ENCODE measurements at places on chromosomes 4 and X. TPM values are rescaled to one million over a fixed set of nuclear protein-coding genes. Genes with fewer than 3 reads are reported as not detected.

DNA sequence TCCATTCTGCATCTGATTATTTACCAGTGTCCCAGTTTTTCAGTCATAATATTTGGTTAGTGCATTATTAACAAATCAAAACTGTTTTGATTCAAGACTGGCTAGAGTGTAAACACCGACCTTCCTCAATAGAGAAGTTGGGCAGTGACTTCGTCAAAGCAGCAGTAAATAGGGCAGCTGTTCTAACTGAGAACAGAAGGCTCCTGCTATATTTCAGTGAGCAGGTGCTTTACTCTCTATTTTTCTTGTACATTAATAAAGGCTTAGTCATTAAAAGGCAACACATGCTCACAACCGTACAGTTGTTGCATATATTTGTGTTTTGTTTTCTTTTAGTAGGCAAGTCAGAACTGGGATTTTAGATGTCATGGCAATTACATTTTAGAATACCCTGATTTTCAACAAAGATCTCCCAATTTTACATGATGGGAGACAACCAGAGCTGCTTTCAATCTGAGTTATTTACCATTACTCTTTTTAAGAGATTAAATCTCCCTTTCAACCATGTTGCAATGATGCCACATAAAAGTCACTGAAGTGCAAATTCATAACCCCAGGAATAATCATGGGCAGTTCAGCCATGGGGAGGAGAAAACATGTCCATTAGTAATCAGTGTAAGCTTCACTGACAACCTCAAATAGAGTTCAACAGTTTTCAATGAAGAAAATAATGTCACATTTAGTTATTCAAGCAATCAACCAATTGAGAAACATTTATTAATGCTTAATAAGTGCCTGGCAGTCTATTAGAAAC, 233.3 kb downstream of the NDST4 start:
- no peak for DNase-seq

GRCh38 chrX:2799369-2799768, 29.4 kb upstream of the GYG2 start:
- no peak for DNase-seq

DNA sequence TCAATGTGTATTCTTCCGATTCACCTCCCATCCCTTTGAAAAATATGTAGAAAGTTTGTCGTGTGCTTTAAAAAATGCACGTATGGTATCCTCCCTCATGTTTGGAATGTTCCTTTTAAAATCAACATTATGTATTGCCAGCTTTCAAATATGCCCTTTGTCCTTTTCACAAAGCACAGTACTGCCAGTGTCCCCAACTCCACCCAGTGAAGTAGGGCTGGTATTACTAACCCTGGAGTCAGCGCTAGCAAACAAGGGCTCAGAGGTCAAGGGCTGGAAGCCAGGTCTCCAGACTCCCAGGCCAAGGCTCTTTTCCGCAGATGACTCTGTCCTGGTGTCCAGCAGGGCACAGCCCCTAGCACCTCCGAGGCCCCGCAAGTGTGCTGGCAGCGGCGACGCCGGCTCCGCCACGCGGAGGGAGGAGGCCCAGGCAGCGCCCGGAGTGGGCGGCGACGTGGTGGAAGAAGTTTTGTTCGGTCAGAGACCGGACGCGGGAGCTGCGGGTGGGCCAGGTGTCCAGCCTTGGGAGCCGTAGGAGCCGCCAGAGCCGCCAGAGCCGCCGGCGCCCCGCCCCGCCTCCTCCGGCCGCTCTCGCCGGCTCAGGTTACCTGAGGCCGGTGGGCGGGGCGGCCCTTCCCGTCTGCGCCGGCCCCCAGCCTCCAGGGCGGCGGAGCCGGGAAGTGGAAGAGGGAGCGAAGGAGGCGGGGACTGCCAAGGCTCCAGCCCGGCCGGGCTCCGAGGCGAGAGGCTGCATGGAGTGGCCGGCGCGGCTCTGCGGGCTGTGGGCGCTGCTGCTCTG, at the start of gene IL13RA1:
IL13RA1 (plus strand) TSS at position 720 of the 799 bp plus-strand sequence; CDS start at position 753, 33 bp downstream.
- DNase-seq: peak; percentile 32

- DNase-seq: no peak
Measured at GRCh38 chr4:183272384-183272783, 47.7 kb downstream of the CLDN22 start.

The SRPX2 gene
- total RNA-seq: not detected

The PAK3 gene
- total RNA-seq: 0.05 TPM

The FAM114A1 gene
- total RNA-seq: 4.5 TPM

- no peak for DNase-seq
Measured at GRCh38 chr4:165199286-165199685, 8.1 kb upstream of the KLHL2 start.

The AASDH gene
- total RNA-seq: 14.2 TPM

The NEUROG2 gene
- not detected for total RNA-seq

- no peak for DNase-seq
Measured at GRCh38 chrX:37315511-37316248, 33.5 kb upstream of the PRRG1 start.

GRCh38 chrX:43467608-43468234, 188.4 kb upstream of the MAOA start:
- no peak for DNase-seq

DNA sequence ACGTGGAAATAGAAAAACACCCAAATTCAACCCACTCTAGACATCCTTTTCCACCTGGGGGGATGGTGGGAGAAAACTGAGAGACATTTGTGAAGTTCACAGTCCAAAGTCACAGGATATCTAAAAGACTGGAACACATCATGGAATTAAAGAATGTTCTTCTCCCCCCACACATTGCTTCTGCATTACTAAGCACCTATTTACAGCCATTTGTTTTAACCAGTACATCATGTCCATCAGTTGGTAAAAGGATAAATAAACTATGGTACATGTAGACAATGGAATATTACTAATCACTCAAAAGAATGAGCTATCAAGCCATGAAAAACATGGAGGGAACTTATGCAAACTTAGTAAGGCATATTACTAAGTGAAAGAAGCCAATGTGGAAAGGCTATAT, 185.5 kb upstream of the ANXA10 start:
- no peak for DNase-seq

The GABRE gene
- not detected for total RNA-seq

DNA sequence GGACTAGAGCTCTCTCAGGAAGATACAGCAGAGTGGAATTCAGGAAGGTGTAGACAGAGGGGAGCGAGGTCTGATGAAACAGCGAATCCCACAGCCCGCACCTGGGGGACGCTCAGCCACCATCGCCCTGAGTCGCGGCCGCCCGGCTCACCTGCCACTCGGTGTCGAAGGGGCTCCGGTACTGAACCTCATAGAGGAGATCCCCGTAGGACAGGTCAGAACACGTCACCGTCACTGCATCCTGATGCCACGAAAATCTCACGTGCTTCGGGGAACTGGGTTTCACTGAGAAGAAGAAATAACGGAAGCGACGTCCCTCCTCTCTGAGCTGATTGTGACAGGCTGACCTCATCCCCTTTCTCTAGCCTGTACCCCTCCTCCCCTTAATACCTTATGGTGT, 10.2 kb downstream of the CRLF2 start:
- no peak for DNase-seq

DNA sequence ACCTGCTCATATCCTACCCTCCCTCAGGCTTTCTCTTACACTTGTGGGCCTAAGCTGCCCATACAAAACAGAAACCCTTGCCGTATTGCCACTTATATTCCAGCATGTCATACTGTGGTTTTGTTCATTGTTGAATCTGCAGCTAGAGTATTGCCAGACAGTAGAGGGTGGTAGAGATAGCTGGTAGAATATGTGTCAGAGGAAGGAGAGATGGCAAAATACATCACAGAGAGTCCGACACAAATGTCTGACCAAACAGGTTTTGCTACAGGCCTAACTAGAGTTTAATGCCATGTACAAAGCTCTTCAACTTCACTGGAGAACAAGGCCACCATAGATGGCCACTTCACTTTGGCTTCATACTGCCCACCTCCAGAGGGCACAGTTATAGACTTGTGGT, 160.1 kb downstream of the EFHC2 start:
- DNase-seq: no peak

DNA sequence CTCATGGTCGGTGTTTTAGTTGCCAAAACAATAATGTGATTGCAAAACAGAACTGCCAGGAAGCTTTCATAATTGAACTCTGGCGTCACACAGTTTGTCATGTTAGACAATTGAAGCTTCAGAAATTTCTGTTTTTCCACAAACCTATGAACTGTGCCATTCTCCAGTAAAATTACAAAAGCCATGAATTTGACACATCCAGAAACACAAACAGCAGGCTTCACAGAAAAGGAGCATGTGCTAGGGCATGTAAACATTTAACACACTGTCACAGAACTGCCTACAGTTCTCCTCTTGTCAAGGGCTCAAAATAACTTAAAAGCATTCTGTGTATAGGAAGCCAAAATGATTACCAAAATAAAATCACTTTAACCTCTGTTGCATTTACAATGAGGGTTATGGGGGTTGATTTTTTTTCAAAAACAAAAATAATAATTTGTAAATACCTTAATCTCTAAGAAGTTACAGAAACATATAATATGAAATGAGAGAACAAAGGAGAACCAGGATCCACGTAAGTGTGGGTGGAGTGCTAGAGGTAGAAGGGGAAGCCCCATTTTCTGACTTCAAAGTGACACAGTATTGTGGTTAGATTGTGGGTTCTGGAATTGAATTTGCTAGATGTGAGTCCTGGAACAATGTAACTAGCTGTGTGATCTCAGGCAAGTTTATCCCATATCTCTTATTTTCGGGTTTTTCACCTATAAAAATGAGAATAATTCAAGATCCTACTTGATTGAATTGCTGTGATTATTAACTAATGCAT, 295.0 kb downstream of the CENPC start:
- no peak for DNase-seq

The PDCL2 gene
- total RNA-seq: not detected

The RNF212 gene
- 2.4 TPM for total RNA-seq

DNA sequence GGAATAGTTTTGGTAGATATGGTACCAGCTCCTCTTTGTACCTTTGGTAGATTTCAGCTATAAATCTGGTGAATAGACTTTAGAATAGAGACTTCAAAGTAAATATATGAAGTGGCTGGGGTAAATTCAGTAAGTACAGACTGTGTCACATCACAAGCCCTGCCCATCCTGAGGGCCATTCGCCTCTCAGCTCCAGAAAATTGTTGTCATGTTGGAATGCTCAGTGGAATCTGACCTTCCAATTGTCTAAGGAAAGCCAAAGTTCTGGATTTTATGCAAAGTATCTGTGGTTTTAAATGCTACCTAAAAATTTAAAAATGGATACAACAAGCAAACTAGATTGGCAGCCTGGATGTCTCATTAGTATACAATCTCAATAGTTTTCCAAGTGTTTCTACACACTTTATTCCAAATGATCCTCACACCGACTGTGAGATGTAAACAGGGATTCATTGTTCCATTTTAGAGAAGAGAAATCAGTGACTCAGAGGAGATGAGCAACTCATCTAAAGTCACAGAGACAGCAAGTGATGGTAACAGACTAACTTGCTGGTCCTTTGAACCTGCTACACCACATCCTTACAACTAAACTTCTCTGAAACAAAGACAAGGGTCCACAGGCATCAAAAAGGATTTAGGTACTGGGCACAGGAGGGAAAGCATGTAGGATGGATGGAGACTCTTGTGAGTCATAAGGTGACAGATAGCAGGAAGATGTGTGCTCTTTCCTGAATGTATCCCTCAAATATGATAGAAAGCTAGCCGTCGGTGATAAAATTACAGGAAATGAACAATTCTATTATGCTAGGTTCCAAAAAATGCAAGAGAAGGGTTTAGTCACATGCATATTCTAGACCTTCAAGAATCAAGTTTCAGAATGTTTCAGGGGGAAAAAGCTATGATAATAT, 127.3 kb downstream of the ATP10D start:
- DNase-seq: no peak

The MTCP1 gene
- 21.2 TPM for total RNA-seq

DNA sequence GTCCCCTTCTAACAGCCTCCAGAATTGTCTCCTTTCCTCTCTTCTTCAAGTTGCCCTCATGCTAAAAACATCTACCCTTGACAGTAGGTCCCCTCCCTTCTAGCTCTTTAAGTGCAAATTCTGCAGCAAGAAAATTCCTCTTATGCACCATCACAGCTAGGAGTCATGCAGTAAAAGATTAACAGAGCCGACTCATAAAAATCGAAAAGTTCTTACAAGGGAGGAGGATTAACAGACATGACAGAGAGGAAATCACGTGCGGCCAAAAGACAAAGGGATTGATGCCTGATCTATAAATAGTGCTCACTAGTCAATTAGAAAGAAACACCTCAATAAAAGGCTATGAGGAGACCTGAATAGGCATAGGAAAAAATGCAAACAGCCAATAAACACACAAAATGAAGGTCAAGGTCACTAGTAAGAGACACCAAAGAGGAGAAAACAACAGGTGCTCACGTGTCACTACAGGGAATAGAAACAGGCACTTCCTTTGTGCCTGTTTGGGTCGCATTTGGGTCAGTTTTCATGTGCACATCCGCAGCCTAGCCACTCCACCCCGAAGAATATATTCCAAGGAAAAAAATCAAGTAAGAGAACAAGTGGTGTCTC, 3.4 kb downstream of the RNF212 start:
- no peak for DNase-seq

The FAM47E gene
- total RNA-seq: not detected

DNA sequence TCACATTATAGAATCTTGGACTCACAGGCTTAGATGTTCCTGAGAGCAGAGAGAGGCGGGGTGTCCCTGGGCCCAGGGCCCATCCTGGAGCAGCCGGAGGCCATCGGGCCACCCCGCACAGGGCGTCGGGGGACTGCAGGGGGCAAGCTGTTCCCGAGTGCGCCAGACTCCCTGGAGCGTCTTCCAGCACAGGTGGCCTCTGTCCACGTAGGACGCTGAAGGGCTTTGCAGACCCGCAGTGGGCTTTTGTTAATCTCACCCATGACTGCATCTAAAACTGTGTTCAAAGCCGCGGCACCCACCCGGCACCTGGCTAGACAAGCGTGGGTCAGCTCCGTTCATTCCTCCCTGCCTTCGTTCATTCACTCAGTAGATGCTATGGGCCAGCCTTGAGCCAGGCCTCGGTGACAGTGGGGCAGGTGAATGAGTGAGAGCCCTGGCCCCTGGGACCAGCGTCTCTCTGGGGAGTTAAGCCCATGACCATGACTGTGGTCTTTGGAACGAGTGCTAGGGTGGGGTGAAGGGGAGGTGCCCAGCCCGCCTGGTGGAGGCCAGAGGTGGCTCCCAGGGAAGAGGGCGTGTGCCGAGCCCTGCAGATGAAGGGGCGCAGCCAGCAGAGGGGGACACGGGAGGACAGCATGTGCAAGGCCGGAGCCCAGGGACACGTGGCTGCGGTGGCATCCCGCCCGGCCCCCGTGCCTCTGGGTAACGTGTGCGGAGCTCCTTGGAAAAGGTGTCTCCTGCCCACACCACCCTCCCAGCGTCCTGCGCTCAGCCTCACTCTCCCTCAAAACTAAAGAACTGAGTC, 98.3 kb downstream of the HMX1 start:
- DNase-seq: no peak

- no peak for DNase-seq
Measured at GRCh38 chrX:49278081-49278480, 8.5 kb downstream of the PPP1R3F start.

- no peak for DNase-seq
Measured at GRCh38 chrX:19595043-19595677, 79.9 kb upstream of the MAP3K15 start.

The SLC49A3 gene
- 2.3 TPM for total RNA-seq

GRCh38 chr4:113844369-113844768, 82.8 kb upstream of the CAMK2D start:
- DNase-seq: no peak

GRCh38 chr4:56958111-56958517, 19.3 kb downstream of the NOA1 start:
- no peak for DNase-seq

- DNase-seq: no peak
Measured at GRCh38 chr4:62387808-62388207, 1187.7 kb downstream of the ADGRL3 start.

- no peak for DNase-seq
Measured at GRCh38 chr4:163172647-163173046, 6.0 kb upstream of the NAF1 start.

The PAGE4 gene
- total RNA-seq: not detected

All from activated B cell treated with CpG ODN at 0.5 μM for 24 hours (primary cell).